BJ (cell line): ENCODE measurements at places on chromosomes 11 and 22.

DNA sequence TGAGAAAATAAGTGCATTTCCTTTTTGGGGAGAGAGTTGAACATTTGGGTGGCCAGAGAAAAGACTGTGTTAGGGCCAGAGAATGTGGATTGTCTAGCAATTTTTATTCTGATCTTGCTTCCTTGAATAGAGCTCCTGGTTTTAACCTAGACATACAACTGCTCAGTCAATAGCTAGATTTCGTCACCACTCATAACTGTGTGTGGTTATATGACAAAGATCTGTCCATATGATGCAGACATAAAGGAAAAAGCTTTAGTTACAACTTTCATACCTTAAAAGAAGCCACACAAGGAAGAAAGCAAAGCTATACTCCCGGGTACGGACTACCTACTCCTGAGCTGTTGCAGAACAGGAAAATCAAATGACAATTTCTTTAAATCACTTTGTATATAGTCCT lies 37.2 kb downstream of the MS4A6A start:
- DNase-seq: no peak

GRCh38 chr11:104876861-104877431 lies 21.3 kb downstream of the CASP12 start:
- no peak for DNase-seq

DNA sequence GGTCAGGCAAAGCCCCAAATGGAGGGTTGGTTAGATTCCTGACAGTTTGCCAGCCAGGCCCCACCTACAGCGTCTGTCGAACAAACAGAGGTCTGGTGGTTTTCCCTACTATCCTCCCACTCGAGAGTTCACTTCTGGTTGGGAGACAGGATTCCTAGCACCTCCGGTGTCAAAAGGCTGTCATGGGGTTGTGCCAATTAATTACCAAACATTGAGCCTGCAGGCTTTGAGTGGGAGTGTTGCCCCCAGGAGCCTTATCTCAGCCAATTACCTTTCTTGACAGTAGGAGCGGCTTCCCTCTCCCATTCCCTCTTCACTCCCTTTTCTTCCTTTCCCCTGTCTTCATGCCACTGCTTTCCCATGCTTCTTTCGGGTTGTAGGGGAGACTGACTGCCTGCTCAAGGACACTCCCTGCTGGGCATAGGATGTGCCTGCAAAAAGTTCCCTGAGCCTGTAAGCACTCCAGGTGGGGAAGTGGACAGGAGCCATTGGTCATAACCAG lies 4.7 kb upstream of the TTC36 start:
- no peak for DNase-seq

DNA sequence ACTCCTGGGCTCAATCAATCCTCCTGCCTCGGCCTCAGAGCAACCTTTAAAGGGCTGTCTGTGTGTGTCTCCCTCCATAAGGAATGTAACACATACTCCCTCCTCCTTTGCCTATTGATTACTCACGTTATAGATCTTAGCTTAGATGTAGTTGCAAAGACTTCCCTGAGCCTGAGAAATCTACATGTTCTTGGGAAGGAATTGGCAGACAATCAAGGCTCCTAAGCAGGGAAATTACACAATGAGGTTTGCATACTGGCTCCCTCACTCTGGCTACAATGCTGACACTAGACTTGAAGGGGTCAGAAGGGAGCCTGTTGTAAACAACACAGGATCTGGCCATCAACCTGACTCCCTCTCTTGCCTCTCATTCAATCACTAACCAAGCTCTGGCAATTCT lies 5.2 kb upstream of the OLFML1 start:
- DNase-seq: no peak

DNA sequence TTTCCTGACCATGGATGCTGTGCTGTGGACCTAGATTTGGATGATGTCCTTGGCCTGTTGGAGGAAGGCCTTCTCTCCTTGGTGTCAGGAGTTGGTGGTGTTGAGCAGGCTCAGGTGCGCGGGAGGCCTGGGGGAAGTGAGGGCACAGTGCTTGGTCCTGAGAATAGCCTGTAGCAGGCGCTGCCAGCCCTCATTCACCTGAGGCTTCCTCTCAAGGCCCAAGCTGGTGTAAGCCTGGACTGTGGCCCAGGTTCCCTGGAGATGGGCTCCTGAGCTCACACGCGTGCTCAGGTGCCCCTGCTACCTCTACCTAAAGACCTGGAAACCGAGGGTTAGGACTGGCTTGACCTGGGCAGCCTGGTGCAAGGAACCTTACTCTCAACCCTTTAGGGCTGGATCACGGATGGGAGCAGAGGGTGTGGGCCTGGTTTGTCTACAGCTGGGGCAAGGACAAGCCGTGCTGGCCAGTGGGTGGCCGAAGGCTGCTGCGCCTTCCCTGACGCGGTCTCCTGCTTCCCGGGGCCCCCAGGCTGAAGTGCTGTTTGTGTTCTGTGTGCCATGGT lies 7.8 kb upstream of the GRAMD4 start:
- no peak for DNase-seq

DNA sequence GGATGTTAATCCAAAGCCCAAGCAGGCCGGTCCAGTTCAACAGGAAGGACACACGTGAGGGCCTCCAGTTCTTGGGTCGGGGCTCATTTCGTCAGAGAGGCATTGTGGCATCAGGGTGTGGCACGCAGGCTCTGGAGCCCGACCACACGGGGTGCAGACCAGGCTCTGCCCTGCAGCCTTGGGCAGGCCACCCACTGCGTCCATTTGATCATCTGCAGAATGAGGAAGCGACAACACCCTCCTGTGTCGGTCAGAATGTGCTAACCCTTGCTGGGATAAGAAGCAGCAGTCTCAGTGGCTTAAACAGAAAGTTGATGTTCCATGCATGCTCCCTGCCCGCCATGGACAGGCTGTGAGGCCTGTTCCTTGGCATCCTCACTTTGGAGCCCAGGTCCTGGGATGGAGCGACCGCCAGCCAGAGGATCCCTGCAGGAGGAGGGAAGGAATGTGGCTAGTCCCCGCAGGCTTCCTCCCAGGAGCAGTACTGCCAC lies 10.8 kb downstream of the RIBC2 start:
- no peak for DNase-seq
